Amniotic epithelial cell (primary cell): ENCODE measurements at places on chromosomes 1 and 21.

DNA sequence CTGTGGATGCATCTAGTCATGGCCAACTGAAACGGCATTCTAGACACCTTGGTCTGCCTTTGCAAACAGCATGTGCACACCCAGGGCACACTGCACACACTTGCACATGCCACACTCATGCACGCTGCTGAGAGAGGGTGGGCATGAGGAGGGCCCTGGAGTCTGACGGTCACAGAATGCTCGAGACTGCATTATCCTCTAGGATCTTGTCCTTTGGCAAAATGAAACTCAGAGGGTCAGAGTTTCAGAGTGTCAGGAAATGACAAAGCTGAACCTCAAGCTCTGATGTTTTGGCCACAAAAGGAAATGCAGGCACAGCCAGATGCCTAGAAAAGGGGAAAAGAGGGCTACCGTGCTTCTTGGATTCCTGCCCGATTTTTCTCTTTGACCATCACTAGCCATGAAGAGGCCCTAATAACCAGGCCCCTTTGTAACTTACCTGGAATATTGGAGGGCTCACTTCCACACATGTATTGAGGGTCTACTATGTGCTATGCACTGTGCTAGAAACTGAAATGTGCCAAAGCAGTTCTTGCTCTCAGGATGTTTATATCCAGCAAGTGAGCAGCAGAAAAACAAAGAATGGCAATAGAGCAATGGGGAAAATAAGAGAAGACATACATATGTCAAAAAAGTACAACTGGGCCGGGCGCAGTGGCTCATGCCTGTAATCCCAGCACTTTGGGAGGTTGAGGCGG is 65.4 kb downstream of the TOMM20 start:
- no peak for DNase-seq

- no peak for DNase-seq
These were observed 531 bp downstream of the SNIP1 start for GRCh38 chr1:37553598-37553926.

DNA sequence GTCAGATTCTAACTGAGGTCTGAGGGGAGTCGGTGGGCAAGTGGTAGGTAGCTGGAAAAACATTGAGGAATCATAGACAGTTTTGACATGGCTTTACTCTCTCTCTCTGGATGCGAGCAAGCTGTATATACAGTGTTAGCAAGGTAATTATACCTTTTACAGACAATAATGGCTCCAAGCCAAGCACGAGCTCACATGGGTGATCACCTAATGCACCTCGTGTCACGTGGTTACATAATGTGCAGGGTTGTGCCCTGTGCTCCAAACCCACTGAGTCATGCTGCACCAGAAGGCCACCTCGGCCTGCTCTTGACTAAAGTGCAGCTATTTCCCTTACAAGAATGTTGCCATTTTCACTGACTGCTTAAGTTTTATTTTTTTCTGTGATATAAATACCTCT is 7.6 kb upstream of the CLCA2 start:
- DNase-seq: no peak

DNA sequence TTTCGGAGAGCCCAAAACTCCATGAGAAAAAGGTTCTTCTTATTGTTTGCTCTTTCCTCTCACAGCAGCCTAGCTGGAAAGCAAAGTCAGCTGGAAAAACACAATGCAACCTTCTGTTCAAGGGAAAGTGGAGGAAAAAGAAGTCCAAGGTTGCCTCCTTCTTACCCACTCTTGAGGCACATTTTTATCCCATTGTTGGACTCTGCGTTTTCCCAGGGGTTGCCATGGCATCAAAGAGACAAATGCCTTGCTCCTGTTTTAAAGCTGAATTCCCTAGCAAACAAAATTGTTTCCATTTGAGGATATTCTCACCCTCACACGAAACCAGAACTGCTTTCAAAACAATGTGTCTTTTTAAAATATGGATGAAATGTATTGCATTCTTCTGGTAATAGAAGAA is 45.1 kb upstream of the PALMD start:
- DNase-seq: peak; percentile 18

- DNase-seq: peak; percentile 46
These were observed 24.0 kb upstream of the PADI6 start for GRCh38 chr1:17347769-17348592.

GRCh38 chr1:26034504-26035202 is 11.3 kb downstream of the SLC30A2 start:
- no peak for DNase-seq

GRCh38 chr1:62448221-62448933 is 11.5 kb downstream of the USP1 start:
- DNase-seq: no peak

DNA sequence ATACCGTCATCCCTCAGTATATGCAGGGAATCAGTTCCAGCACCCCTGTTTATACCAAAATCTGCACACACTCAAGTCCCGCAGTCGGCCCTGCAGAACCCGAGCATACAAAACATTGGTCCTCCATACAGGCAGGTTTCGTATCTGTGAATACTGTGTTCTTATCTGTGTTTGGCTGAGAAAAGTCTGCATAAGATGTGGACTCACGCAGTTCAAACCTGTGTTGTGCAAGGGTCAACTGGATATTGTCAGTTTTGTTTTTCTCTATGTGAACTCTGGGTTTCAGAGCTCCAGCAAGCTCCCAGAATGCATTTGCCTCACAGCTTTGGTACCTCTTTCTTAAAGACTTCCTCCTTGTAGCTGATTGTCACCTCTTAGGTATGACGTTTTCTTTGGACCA is 100.6 kb downstream of the NR5A2 start:
- DNase-seq: peak; percentile 81

DNA sequence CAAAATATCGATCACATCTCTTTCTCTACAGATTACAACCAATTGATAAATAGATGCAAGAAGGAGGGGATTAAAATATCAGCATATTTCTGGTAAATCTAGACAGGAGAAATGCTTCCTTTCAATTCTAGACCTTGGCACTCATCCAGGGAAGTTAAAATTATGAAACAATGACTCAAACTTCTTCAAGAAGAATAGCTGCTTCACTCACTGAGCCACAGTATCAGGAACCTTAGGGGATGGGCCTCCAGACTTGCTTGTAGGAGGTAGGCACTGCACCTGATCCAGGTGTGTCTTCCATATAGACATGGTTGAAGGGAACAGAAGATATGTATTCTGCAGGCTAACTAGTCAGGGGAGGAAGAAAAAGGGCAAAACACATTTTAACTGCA is 9.8 kb downstream of the SLAMF7 start:
- peak; percentile 43 for DNase-seq

- DNase-seq: no peak
These were observed 56.7 kb downstream of the PLPP3 start for GRCh38 chr1:56522680-56523079.

GRCh38 chr1:89060091-89060490 is 4.9 kb downstream of the GBP1 start:
- peak; percentile 19 for DNase-seq

DNA sequence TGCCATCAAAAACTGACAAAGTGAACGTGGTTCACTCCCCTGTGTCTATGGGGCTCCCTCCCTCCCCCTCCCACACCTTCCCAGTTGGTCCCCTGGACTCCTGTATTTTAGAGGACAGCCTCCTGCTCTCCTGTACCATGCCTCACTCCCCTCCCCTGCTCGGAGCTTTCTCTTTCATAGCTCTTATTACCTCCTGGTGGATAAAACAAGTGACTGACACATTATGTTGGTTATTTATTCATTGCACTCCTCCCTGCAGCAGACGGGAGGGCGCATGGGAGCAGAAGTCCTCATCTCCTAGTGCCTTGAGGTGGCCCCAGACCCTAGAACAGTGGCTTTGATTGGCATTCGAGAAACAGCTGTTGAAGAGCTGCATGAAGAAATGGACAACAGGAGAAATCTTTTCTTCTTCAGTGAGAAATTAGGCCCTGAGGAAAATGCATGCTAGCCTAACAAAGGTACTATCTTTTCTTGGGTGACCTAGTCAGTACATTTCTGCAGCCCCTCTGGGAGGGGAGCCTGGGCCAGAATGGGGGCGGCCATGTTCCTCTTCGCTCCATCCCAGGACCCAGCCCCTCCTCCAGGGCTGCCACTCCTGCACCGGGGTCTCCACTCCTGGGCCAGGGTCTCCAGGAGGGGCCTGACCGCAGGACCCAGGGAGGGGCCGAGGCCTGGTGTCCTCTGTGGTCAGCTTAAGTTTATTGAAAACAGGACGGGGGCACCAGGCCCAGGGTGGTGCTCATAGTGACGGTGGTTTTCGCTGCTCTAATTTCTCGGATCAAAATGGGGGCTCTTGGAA is 1.2 kb upstream of the TFF1 start:
- no peak for DNase-seq

DNA sequence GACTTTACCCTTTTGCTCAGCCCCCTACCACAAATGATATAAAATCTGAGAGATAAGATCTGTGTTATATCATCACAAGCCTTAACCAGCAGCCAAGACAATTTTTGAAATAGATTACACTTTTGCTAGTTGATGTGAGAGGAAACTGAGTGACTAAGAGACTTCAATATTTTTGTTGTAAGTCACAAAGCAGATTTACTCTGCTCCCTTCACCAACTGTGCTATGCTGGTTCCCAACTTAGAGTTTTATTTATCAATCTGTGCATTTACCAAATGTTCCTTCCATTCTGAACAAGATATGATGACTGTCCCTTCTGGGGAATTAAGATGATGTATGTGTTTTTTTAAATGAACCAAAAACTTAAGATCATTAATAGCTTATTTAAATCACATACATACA is 12.1 kb upstream of the GRIK1 start:
- no peak for DNase-seq

GRCh38 chr21:41564871-41565274 is 56.9 kb upstream of the TMPRSS2 start:
- DNase-seq: peak; percentile 47

DNA sequence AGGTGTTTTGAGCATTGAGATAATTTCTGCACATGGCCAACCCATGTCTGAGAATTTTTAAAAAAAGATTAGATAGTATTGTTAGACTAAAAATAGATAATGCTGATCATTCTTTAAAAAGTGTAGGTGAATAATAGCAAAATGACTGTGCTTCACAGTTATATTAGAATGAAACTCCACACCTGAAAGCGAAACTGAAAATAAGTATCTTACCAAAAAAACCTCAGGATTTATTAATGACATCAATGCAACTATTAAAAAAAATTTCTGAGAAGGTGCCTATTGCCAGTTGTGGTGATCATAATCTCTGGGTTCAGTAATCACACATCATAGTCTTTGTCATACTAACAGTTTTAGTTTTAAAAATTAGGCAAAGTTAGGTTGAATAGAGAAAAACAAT is 36.5 kb downstream of the PLA2G4A start:
- no peak for DNase-seq

DNA sequence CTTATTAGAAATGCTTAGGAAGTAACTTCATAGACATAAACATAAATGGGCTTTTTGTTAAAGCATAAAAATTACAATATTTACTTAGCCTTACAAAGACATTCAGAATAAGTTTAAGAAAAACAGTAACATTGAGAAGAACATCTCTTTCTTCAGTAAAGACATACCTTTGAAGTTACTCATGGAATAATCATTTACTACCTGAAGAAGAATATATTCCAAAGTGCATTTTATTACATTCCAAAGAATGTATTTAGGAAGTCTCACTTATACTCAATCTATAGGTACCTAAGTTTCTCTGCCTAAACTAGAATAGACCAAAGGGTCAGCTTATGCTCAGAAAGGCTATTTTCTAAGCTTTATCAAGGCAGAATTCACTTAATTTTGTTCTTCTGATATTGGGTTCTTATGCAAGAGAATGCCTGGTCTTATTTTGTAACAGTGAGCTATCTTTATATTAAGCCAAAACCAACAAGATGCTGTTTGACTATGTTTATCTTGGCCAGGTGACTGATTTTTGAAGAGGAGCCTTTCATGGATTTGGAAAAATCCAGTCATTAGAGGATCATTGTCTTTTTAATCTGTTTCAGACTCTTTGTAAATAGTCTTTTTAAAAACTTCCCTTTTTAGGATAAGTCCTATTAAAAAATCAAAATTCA is 110.1 kb downstream of the OLFML2B start:
- no peak for DNase-seq

- DNase-seq: no peak
These were observed 37.7 kb downstream of the AGL start for GRCh38 chr1:99887890-99888289.

- DNase-seq: no peak
These were observed 328.8 kb downstream of the PLA2G4A start for GRCh38 chr1:187157552-187157951.

DNA sequence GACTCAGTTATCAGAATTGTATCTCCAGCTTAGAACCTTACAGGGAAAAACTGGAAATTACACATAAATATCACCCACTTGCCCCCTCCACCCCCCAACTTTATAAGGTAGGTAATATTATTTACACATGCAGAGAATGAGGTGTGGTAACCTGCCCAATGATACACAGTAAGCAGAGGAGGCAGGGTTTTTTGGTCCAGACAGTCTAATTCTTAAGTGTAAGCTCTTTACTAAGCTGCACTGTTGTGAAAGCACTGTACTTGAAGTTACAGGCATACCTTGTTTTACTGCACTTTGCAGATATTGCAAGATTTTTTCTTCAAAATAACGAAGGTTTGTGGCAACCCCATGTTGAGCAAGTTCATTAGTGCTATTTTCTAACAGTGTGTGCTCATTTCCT is 24.8 kb upstream of the MYOCOS start:
- peak; percentile 27 for DNase-seq

- no peak for DNase-seq
These were observed 17.6 kb downstream of the OSCP1 start for GRCh38 chr1:36432616-36433015.

DNA sequence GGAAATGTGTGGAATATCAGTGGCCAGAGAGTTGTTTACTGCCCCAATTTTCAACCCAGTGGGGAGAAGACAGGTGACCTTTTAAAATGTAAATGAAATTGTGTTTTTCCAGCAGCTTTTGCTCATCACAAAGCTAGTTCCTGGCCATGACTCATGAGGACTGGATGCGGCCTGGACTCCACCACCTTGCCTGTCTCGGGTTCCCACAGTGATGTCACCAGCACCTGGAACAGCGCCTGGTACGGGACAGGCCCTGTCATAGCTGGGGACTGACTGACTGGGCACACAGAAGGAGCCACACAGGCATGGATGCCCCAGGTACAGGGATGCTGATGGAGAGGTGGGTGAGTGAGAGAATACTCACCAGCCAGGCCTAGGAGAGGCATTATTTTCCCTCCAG is 277.1 kb downstream of the AJAP1 start:
- DNase-seq: no peak

DNA sequence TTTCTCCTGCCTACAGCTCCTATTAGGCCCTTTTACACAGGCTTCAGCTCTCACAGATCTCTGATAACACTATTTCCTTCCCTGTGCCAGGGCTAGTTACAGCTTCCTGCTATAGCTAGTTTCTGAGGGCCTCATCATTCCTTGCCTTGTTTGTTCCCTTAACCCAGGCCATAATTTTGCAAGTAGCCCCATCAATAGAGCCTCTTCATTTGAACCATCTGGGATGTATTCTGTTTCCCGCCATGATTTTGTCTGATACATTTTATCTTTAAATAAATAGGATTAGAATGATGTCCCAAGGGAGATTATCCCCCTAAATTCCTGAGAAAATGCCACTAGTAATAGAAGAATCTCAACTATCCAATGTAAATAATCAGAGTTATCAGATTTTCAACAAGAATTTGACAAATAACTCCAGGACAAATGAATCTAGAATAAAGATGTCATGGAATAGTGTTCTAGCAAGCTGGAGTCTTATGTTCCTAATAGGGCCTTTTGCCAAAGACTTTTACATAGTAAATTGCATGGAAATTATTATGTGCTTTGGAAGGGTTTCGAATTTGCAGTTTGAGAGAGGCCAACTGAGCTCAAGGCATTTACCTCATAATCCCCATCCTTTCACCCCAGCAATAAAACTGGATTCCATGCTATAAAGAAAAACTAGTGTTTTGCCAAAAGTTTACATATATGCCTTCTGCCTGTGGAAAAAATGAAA is 16.1 kb downstream of the IFT25 start:
- DNase-seq: no peak

- peak; percentile 22 for DNase-seq
These were observed 803 bp downstream of the COP1 start for GRCh38 chr1:176206006-176206960.
